ENCODE measurements at places on chromosomes 2 and 18.

DNA sequence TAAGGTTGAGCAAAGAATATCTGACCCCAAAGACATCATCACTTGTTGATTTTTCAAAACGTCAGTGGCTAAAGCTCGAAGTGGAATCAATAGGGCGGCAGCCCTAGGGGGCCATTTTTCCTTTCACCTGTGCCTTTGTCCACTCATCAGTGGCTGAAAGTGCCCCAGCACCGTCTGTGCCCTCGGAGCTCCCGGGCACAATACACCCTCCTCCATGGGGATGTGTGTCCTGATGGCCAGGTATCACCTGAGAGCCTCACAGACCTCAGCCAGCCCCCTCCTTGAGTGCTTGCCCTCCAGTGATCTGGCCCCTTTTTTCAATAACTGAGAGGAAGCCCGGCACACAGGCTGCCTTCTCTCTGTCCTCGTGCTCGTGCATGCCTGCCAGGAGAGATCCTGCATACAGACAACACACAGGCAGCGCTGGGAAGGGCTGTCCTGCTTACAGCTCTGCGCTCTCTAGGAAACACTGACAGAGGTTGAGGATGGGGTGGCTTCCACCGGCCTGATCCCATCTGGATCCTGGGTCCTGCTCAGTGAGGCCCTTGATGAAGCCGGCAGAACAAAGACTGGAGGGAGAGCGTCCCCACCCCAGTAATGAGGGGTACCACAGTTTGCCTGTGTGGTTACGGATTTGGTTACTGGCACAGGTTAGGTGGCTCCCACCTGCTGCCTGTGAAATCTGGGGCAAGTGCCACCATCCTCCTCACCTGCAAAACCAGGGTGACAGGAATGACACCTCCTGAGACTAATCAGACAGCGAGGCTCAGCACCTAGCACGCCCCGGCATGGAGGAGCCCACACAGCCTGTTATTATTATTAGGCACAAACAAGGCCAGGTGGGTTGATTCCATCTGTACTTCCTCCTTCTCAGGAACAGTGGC is 197.5 kb upstream of the RAB6C start:
- no peak for DNase-seq

DNA sequence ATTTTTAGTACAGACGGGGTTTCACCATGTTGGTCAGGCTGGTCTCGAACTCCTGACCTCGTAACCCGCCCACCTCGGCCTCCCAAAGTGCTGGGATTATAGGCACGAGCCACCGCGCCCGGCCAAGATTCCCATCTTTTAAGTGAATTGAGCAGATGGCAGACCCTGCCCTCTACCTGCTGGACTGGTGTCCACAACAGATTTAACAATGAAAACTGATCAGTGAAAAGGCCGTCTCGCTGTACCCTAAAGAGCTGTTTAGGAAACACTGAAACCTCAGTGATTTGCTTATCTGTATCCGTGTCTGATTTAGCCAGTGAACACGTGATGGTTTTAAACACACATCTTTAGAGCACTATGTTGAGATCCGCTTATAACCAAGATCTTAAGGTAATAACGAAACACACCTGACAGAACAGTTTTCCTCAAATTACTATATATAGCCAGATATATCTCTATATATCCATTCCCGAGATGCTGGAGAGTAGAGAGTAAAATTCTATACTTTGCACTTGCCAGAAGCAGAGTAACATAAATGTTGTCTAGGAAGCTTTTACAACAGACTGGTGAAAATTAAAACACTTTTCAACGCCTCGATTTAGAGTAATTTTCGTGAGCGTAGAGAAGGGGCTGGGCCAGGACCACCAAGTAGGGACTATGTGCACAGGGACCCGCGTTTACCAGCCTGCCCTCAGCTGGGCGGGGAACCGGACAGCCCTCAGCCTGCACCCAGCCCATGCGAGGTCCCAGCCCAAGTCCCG is 594 bp downstream of the FAM161A start:
- no peak for DNase-seq

DNA sequence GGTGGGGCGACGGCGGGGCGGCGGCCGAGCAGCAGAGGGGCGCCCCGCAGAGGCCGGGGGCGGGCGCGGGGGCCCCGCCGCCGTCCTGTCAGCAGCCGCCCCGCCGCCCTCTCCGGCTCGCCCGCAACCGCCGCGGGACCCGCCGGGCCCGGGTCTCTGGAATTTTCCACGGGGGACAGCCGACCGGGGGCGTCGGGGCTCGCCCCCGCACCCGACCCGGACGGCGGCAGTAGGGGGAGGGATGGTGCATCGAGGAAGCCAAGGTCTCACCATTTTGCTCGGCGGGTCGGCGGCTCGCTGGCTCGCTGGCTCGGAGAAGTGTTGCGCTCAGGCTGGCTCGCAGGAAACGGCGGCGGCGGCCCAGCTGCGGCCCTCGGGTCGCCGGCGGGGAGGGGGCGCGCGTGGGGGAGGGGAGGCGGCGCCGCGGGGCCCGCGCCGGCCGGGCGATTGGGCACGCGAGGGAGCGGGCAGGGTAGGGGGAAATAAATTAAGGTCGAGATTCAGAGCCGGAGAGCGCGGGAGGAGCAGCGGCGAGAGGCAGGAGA is 405 bp downstream of the PPP3R1 start:
- no peak for DNase-seq

DNA sequence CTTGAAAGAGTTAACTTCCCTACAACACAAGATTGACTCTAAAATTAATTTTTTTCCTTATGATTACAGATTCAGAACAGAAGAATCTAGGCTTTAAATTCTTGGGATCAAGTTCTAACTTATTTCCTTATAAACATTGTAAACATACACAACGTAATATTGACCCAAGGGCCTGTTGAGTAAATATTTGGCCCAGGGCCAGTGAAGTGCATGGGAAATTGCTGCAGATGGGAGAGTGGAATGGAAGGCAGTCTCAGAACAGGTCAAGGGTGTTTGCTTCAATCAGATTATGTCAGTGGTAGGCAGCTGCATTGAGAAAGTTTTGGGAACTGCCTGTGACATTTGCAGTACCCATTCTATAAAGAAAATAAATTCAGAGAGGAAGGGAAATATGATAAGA is 137.6 kb downstream of the MYO1B start:
- DNase-seq, result no peak

- no peak for DNase-seq
These were observed 55.0 kb downstream of the IMPA2 start for GRCh38 chr18:12036201-12036751.

DNA sequence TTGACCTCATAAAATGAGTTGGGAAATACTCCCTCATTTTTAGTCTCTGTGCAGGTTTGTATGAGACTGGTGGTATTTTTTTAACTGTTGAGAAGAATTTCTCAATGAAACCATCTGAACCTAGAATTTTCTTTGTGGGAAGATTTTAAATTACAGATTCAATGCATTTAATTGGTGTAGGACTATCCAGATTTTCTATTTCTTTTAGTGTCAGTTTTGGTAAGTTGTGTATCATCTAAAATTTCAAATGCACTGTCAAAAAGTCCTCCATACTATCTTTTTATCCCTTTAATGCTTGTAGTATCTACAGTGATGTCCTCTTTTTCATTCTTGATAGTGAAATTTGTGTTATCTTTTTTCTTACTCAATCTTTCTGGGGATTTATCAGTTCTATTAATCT is 1.8 kb upstream of the BOK start:
- DNase-seq, result no peak

DNA sequence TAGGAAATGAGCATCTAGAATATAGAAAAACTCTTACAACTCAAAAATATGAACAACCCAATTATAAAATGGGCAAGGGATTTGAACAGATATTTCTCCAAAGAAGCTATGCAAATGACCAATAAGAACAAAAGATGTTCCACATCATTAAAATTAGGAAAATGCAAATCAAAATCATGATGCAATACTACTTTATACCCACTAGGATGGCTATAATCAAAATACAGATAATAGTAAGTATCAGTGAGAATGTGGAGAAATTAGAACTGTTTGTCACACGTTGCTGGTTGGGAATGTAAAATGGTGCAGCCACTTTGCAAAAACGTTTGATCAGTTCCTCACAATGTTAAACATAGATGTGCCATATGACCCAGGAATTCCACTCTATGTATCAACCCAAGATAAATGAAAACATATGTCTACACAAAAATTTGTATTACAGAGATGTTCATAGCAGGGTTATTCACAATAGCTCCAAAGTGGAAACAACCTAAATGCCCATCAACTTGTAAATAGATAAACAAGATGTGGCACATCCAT is 558.4 kb downstream of the SLC4A3 start:
- DNase-seq, result peak; percentile 51

DNA sequence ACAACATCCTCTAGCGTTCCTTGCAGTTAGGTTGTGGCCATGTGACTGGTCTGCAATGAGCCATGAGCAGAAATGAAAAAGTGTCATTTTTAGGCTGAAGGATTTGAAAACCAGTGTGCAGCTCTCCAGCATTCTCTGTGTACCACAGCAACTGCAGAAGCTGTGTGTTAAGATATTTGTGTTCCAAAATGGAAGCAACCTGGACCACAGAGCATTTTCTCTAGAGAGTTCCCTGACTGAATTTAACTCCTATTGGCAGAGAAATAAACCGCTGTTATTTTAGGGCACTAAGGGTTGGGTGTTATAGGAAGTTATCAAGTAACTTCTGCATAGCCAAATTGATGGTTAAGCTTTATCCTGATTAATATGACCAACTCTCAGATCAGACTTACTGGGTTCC is 257.2 kb upstream of the THUMPD2 start:
- DNase-seq, result no peak

- no peak for DNase-seq
These were observed 28.5 kb downstream of the TMEM131 start for GRCh38 chr2:97967216-97967592.

DNA sequence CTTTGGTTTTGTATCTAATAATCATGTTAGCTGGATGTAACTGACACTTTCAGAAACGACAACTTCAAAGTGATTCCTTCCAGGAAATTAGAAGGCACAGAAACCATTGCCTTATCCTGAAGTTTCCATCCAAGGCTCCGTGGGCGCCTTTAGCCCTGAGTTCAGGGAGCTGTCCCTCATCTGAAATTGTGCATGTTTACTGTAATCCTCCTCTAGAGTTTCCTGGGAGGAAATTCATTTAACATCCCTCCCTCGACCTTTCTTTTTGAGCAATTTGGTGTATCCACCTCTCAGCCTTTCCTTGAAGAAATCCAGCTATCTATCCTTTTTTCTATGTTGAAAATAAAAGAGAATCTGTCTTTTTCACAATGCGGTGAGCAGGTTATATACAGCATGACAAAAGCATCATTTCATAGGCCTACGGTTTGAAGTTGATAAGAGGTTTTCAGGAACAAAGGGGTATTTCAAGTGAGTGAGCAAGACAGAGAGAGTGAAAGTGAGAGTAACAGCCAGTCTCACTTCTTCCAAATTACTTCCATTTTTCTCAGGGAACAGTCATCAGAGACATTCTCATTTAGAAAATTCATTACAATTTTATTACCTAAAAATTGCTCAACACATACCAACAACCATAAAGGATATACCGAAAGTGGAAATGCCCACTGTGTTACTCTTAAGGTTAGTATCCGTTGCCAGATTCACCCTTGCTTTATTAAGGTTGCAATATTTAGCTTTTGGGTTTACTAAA is 167.3 kb downstream of the MREG start:
- no peak for DNase-seq

GRCh38 chr2:168246072-168246482 is 1.3 kb downstream of the STK39 start:
- DNase-seq, result no peak

DNA sequence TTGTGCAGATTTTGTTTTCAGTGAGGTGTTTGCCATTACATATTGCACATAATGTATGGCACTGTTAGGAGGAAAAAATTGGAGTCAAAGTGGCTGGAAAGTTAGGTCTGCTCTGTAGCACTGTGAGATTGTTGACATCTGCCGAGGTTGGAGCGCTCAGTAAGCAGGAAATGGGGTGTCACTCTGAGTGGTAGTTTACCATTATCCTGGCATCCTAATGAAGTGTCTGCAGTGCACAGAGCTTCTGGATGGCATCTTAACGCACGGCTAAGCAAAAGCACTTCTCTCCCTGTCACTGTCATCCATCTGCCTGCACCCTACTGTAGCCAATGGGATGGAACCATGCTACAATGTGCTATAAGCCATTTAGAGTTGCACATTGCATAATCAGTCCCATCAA is 561.9 kb downstream of the ARHGAP15 start:
- DNase-seq, result no peak

DNA sequence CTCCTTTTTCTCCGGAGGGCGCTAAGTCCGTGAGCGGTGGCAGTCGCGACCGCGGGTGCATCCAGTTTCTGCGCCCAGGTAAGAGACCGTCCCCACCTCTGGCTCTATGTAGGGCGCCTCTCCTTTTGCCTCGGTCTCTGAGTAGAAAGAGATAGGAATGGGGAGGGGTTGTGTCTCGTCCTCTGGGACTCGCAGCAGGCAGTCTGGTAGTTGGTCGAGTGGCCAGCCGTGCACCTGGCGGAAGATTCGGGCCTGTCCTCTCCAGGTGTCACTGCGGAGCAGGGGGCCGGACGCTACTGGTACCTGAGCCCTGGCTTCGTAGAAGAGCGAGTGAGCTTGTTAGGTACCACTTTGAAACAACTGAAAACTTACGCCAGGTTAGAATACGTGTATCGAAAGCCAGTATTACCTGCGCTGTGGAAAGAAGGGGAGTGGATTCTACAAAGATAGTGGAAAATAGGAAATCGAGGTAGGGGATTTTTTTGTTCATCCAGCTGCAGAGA is 403 bp downstream of the MAP2 start:
- DNase-seq, result no peak

- no peak for DNase-seq
These were observed 21.4 kb upstream of the TMEM177 start for GRCh38 chr2:119657466-119658145.

DNA sequence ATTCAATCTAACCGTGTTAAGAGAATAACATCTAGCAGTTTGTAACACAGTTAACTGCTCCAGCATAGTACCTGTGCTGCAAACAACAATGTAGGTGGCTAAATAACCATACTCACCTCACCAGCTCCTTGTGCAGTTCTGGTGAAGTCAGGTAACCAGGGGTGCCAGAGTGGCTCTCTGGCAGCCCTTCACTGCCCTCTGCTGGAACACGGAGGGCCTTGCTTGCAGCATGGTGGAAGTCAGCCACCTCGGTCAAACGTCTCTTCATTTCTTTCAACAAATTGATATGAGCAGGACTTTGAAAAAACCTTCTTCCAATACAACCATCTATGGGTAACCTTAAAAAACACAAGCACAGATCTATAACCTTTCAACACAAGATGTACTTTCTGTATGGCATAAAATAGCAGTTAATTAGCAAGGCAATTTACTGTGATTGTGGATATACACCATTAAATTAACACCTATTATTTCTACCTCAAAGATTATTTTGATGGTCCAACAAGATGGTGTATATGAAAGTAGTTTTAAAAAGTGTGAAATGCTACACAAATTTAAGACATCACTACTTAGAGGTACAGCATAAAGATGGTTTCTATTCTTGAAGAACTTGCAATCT is 56.6 kb downstream of the EPG5 start:
- peak; percentile 43 for DNase-seq

Data from fibroblast of upper back skin (primary cell).